ENCODE measurements at places on chromosomes 1 and 21.
A peak's percentile ranks its signal among the peaks of the same experiment; 100 is the strongest.

GRCh38 chr21:39000496-39000895 lies 182.8 kb downstream of the PSMG1 start:
- no peaks in the 10 kb centered on the region for H3K36me3 ChIP-seq
- H3K4me3 ChIP-seq: no peak overlapping the region
- no peak overlapping the region for H3K27ac ChIP-seq
- DNase-seq: peak; percentile 54
- peaks cover 8% of the 10 kb centered on the region for H3K4me1 ChIP-seq

GRCh38 chr21:45607021-45607908 lies 36.3 kb upstream of the PCBP3 start:
- no peaks in the 10 kb centered on the region for H3K27me3 ChIP-seq
- H3K36me3 ChIP-seq: no peaks in the 10 kb centered on the region
- H3K4me1 ChIP-seq: no peaks in the 10 kb centered on the region
- no peak for DNase-seq
- H3K4me3 ChIP-seq: no peak overlapping the region
- no peak overlapping the region for H3K27ac ChIP-seq

GRCh38 chr21:15071009-15071408 lies 6.2 kb upstream of the NRIP1 start:
- H3K36me3 ChIP-seq: no peaks in the 10 kb centered on the region
- no peak overlapping the region for H3K4me3 ChIP-seq
- H3K27ac ChIP-seq: no peak overlapping the region
- no peak for DNase-seq
- no peaks in the 10 kb centered on the region for H3K27me3 ChIP-seq

DNA sequence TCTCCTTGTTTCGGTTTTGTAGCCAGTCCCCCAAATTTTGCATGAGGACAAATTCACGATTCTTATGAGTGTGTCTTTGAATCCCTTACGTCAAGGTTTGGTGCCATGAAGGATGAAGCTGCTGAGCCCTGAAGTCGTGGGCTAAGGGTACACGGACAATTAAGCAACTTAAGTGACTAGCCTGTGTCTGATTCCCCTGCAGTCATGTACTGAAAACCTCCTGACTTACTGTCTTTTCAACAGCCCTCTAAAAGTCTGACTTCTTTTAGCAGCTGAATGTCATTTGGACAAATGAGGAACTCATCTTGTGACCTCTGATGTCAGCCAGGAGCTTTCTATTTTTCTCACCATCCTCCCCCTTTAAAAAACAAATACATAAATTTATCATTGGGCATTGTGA lies 27.1 kb upstream of the C1orf105 start:
- no peaks in the 10 kb centered on the region for H3K36me3 ChIP-seq
- no peak overlapping the region for H3K4me3 ChIP-seq
- H3K27me3 ChIP-seq: no peaks in the 10 kb centered on the region
- DNase-seq: no peak

DNA sequence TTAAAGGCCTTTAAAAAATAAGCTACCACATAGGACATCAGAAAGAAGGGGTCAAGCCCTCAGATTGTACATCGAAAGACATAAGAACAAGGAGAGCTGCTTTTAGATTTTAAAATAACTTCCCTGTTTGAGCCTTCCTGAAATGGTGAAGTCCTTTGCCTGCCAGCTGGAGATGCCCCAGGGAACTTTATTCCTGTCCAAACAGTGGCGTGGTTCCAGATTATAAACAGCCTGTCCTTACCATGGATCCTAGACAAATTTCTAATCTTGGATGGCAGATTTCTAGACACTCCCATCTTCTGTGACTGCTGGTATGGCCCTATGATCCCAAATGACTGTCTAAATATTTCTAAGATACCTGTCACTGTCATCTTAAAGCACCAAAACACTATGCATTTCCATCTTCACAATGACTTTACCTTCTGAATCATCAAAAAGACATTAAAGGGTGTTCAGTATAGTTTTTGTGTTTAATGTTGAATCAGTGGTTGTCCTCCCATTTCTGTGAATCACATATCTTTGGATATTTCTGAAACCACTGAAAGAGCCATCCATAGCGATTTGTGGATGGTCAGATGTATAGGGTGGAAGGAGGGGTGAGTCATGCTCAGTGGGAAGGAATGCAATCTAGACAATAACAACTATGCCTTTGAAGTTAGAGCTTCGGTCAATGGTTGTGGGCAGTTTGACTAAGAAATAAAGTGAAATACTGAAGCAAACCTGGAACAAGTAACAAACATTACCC lies 23.2 kb downstream of the ILDR2 start:
- no peak overlapping the region for H3K27ac ChIP-seq
- H3K27me3 ChIP-seq: peaks cover 8% of the 10 kb centered on the region
- no peak overlapping the region for H3K4me3 ChIP-seq
- no peaks in the 10 kb centered on the region for H3K4me1 ChIP-seq
- H3K36me3 ChIP-seq: no peaks in the 10 kb centered on the region
- no peak for DNase-seq

DNA sequence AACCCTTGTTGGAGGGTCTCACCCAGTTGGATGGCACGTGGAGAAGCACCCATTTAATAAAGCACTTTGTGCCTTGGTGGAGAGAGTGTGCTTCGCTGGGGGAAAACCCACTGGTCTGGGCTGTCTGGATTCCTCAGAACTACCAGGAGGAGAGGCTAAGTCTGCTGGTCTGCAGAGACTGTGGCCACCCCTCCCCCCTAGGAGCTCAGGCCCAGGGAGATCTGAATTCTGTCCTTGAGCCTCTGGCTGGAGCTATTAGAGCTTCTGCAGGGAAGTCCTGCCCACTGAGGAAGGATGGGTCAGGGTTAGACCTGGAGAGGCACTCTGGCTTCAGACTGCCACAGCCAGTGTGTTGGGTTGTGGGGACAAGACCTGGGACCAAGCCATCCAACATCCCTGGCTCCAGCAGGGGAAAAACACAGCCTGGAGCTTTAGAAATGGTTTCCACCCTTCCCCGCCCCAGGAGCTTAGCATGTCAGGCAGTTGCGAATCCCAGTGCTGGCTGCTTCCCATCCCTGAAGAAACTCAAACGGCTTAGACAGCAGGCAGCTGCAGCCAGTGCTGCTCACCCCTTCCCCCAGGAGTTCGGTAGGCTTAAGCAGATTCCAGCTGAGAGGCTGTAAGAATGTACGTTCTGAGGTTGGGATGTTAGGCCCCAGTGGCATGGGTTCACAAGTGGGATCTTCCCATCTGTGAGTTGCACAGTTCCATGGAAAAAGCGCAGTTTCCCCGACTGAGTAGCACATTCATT lies 288.3 kb downstream of the TGFB2 start:
- no peak overlapping the region for H3K4me3 ChIP-seq
- H3K36me3 ChIP-seq: no peaks in the 10 kb centered on the region
- DNase-seq: no peak
- no peaks in the 10 kb centered on the region for H3K4me1 ChIP-seq

GRCh38 chr1:200330741-200331428 lies 79.0 kb downstream of the ZNF281 start:
- no peaks in the 10 kb centered on the region for H3K27me3 ChIP-seq
- H3K4me1 ChIP-seq: no peaks in the 10 kb centered on the region
- DNase-seq: no peak
- no peaks in the 10 kb centered on the region for H3K36me3 ChIP-seq
- no peak overlapping the region for H3K27ac ChIP-seq

GRCh38 chr1:210400043-210400840 lies 71.5 kb downstream of the HHAT start:
- no peak overlapping the region for H3K4me3 ChIP-seq
- no peak overlapping the region for H3K27ac ChIP-seq
- H3K4me1 ChIP-seq: no peaks in the 10 kb centered on the region
- H3K27me3 ChIP-seq: no peaks in the 10 kb centered on the region
- DNase-seq: peak; percentile 74
- H3K36me3 ChIP-seq: no peaks in the 10 kb centered on the region

DNA sequence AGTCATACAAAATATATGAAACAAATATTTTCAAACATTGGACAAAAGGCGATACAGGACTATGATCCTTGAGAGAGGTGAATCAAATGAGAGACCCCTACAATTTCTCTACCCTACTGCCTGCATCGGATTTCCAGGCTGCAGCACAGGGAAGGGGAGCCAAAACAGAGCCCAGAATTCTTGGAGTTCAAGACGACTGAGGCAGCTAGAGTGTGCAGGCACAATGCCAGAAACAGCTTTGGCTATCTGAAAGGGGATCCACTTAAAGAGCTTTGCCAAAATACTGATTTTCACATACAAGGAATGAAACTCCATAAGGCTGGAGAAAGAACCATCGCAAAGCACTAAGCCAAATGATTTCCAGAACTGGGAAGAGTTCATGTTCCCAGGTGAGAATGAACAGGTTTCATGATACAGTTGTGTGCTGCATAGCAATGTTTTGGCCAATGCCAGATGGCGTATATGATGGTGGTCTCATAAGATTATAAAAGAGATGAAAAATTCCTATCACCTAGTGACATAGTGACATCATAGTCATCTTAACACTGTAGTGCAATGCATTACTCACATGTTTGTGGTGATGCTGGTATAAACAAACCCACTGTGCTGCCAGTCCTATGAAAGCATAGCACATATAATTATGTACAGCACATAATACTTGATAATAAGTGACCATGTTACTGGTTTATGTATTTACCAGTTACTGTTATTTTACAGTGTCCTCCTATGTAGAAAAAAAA lies 77.5 kb downstream of the KCND3 start:
- DNase-seq: no peak
- no peak overlapping the region for H3K4me3 ChIP-seq
- H3K27ac ChIP-seq: no peak overlapping the region
- no peaks in the 10 kb centered on the region for H3K27me3 ChIP-seq
- H3K4me1 ChIP-seq: no peaks in the 10 kb centered on the region

- no peak overlapping the region for H3K4me3 ChIP-seq
- H3K36me3 ChIP-seq: no peaks in the 10 kb centered on the region
Observed at GRCh38 chr21:41752231-41752681, 14.6 kb downstream of the RIPK4 start.

DNA sequence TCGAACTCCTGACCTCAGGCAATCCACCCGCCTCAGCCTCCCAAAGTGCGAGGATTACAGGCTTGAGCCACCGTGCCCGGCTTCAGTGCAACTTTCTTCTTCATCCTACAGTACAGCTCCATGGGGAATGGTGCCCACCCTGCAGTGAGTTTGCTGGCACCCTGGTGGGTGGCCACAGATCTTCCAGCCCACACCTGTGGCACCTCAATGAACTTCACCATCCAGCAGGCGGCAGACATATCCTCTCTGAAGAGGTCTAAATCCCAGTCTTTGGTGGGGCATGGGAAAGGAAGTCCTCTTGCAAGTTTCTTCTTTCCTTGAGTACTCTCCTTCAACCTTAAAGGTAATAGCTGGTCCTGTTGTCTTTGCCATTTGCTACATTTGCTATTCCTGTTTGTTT lies 18.1 kb upstream of the ZBTB8A start:
- H3K4me3 ChIP-seq: no peak overlapping the region
- H3K4me1 ChIP-seq: no peaks in the 10 kb centered on the region
- no peak for DNase-seq
- H3K27me3 ChIP-seq: no peaks in the 10 kb centered on the region
- no peaks in the 10 kb centered on the region for H3K36me3 ChIP-seq
- H3K27ac ChIP-seq: no peak overlapping the region

GRCh38 chr1:167544447-167545093 lies 9.0 kb downstream of the CREG1 start:
- peak overlapping the region; percentile 29 for H3K27ac ChIP-seq
- peaks cover 19% of the 10 kb centered on the region for H3K4me1 ChIP-seq
- no peaks in the 10 kb centered on the region for H3K27me3 ChIP-seq
- no peak for DNase-seq
- no peaks in the 10 kb centered on the region for H3K36me3 ChIP-seq

- no peak overlapping the region for H3K27ac ChIP-seq
- H3K4me1 ChIP-seq: peaks cover 9% of the 10 kb centered on the region
- no peaks in the 10 kb centered on the region for H3K27me3 ChIP-seq
- H3K4me3 ChIP-seq: no peak overlapping the region
Observed at GRCh38 chr1:59678493-59679228, 136.1 kb upstream of the HOOK1 start.

GRCh38 chr1:243558576-243558975 lies 291.5 kb downstream of the AKT3 start:
- no peaks in the 10 kb centered on the region for H3K4me1 ChIP-seq
- H3K27ac ChIP-seq: no peak overlapping the region
- no peak for DNase-seq
- H3K4me3 ChIP-seq: no peak overlapping the region

GRCh38 chr1:119375366-119375765 lies 6.8 kb downstream of the HAO2 start:
- no peak for DNase-seq
- H3K27me3 ChIP-seq: no peaks in the 10 kb centered on the region
- no peak overlapping the region for H3K4me3 ChIP-seq
- H3K4me1 ChIP-seq: peaks cover 20% of the 10 kb centered on the region
- H3K36me3 ChIP-seq: no peaks in the 10 kb centered on the region

- DNase-seq: peak; percentile 95
- no peaks in the 10 kb centered on the region for H3K36me3 ChIP-seq
- no peaks in the 10 kb centered on the region for H3K27me3 ChIP-seq
Observed at GRCh38 chr1:61184040-61184713, 101.8 kb downstream of the NFIA start.

DNA sequence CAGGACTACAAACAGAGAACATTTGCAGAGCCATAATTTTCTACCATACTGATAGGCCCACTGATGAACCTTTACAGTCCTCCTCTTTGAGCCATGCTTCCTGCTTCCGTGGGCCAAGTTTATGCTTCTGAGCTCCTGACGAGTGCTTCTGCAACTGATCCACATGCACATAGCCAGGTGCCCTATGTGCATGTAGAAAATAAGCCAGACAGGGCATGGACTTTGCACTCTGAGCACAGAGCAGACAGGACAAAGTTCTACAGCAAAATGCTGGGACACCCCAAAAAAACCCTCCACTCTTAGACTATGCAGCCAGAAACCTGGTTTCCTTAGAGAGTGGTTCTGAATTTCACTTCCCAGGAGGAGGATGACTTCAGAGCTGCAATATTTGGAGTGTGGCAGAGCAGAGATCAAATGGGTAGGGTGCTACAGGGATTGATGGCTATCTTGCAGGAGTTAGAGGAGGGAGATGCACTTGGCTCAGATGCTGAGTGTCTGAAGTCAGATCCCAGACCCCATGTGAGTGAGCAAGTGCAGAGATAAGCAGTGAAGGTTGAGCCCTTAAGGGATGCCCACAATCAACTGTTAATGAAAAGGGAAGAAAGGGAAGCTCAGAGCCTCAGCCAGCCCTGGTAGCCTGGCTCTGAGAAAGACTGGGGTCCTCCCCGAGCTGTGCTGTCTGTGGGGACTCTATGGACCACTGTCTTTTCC lies 230.9 kb downstream of the DUSP10 start:
- DNase-seq: no peak
- H3K36me3 ChIP-seq: no peaks in the 10 kb centered on the region
- H3K27me3 ChIP-seq: no peaks in the 10 kb centered on the region
- H3K4me3 ChIP-seq: no peak overlapping the region
